Right hindlimb (tissue), 1 donor: ENCODE measurements at places on chromosomes 6 and 20.

GRCh38 chr6:132362442-132363185 is 38.7 kb downstream of the MOXD1 start:
- no peak for DNase-seq

GRCh38 chr6:127118298-127119101 is at the start of gene RSPO3:
Gene RSPO3 (plus strand): TSS chr6:127118671. CDS start chr6:127119193, 522 bp downstream.
- DNase-seq: peak; percentile 85

GRCh38 chr6:6920114-6920986 is 187.4 kb upstream of the RREB1 start:
- no peak for DNase-seq

DNA sequence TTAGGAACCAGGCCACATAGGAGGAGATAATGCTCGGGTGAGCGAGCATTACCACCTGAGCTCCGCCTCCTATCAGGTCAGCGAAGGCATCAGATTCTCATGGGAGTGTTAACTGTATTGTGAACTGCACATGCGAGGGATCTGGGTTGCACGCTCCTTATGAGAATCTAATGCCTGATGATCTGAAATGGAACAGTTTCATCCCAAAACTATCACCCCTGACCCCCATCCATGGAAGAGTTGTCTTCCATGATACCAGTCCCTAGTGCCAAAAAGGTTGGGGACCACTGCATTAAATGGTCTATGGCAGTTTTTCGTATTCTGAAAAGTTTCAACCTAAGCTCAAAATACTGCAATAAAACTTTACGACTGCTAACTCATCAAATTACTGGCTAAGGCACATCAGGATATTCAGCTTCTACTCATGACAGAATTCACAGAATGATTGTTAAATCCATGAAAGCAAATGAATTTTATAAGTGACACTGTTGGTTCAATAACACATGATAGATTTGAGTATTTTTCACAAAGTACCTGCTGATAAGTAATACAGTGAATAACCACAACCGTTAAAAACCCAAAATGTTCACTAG is 25.9 kb downstream of the RNF217 start:
- no peak for DNase-seq

DNA sequence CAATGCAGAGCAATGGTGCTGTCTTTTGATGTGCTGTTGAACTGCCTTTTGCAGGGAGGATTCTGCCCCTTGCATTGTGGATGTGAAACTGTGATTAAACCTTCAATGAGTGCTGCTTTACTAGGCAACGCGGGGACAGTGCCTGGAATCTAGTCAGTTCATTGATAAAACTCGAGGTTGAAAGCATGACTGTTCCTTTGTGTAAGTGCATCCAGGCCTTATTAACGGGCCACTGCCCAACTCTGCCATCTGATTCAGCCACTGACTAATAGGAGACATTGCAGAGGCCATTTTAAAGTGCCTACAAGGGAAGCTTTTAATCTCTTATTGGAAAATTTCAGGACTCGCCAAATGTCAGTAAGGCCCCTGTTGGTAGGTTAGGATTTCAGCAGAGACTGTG is 49.3 kb downstream of the SLC35F1 start:
- DNase-seq: no peak

DNA sequence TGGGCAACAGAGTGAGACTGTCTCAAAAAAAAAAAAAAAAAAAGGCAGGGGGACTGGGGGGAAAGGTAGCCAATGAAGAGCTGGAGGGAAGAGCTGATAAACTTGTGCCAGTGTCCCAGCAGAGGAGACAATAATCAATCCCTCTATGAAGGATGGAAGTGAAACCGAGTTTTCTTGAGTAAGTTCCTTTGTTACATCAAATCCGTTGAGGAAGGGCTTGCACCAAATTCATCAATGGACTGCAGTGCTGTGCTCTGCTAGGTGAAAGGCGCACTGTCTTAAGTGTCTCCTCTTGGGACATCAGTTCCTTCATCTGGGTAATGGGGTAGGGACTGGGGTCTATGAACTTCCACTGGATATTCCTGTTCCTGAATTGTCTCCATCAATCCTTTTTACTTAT is 3.0 kb upstream of the CRIP3 start:
- DNase-seq: no peak

- no peak for DNase-seq
These were observed 286.6 kb downstream of the TENT5A start for GRCh38 chr6:81465859-81466258.

DNA sequence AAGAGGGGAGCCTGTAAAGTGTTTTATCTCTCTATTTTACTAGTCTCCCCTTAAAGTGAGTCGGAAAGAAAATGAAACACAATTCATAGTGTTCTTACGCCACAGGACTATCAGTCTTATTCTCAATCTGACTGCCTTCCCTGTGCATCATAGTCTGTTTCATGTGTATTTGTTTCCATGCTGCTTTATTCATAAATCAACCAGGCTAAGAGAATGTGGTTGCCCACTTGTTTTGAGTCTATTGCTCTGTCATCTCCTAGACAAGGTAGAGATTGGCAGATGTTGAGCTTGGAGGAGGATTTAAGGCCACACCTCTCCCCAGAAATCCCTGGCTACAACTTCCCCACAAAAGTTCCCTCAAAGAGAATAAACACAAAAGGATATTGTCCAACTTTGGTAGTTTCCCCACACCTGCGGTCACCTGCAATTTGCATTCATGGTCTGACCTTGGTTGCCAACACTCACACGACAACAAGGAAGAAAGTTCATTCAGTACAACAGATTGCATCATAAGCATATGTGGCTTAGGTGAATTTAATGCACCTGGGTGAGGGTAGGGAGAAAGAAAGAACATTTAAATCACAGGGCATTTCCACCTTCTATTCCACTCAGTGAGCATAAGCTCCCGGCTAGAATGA is 167.1 kb upstream of the FBXL4 start:
- no peak for DNase-seq

DNA sequence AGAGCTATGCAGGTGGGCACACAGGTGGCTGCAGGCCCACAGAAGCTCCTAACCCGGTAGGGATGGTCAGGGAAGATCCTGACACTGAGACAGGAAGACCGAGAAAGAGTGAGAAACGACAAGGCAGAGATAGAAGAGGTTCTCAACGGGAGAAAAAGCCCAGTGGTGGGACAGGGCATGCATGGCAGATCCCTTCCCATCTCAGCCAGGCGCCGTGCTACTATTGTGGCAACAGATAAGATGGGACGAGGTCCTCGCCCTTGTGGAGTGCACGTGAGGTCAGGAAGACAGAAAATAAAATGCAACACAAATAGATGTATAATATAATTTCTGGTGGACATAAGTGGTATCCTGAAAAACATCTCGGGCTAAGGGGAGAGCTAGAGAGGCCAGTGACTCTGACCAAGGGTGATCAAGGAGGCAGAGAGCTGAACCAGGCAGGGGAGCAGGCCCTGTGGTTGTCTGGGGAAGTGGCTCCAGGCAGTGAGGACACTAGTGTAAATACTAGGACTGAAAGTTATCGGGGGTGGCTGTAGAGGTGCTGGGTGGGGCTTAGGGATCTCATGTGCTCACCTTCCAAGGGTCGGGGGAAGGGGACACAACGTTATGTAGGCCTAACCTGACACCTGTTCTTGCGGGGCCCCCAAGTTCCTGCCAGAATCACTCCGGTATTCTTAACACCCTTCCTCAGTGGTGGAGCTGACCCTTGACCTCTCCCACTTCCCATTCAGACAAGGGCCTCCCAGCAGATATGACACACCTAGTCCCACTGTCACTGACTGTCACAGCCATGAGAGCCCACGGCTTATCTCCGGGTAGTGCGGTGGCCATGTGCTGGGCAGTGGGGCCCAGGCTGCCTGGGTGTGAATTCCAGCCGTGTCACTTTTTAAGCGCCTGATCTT is 1.0 kb downstream of the SRXN1 start:
- no peak for DNase-seq

GRCh38 chr6:28816909-28817807 is 106.6 kb downstream of the TRIM27 start:
- no peak for DNase-seq

DNA sequence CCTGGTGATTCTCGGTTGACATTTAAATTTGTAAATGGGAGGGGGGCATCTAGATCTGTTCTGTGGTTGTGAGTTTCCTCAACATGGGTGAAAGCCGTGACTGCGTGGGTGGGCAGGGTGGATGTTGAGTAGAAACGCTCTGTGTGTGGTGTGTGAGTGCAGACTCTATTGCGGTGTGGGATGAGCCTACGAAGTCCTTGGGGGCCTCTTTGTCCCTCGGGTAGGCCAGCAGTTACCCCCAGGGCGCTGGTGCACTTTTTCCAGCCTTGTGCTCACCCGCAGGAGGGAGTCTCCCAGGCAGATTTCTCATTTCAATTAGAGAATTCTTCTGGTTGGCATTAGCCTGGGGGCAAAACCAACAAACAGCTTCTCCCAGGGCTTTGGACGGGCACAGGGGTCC is 10.6 kb downstream of the TOX2 start:
- no peak for DNase-seq

DNA sequence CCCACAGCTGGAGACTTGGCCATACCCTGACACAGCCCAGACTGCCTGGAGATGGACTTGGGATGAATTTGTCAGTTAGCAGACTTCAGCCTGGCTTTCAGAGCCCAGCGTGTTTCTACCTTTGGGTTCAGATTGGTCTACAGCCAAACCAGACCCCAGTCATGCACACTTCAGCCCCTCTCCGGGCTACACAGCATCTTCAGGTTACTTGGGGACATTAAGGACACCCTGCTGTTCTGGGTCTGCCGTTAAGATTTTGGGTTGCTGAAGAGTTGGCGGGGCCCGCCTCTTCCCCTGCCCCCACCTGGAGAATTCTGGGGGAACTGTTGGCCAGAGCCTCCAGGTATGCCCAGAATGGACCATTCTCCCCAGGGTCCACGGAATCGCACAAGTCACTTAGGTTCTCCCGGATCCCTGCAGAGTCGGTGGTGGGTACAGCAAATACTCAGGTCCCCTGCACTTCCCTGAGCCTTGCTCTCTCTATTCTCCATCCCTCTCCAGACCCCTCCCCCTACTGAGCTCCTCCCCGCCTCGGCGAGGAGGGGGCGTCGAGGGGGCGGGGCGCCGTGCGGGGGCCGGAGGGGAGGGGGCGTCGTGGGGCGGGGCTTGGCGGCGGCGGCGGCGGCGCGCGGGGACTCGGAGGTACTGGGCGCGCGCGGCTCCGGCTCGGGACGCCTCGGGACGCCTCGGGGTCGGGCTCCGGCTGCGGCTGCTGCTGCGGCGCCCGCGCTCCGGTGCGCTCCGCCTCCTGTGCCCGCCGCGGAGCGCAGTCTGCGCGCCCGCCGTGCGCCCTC is at the start of gene PTK7:
TSS of gene PTK7 (plus strand) at position 645 of the 794 bp plus-strand sequence. CDS start 175 bp downstream, outside the sequence.
- DNase-seq: peak; percentile 93

- DNase-seq: no peak
These were observed 60.7 kb upstream of the SYNCRIP start for GRCh38 chr6:85703406-85703805.

DNA sequence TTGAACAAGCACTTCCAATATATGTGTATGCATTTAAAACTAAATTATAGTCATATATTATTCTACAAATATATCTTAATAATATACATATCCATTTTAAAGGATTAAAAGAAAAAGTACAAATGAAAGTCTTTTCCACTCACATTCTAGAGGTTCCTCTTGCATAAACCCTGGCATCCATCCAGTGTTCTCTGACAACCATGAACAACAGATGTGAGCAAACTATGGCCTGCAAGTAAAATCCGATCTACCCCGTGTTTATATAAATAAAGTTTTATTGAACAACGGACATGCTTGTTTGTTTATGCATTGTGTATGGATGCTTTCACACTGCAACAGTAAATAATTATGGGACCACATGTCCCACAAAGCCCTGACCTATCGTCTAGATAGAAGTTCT is 1122.3 kb downstream of the EPHA7 start:
- no peak for DNase-seq

- peak; percentile 53 for DNase-seq
These were observed 246.7 kb downstream of the SOD2 start for GRCh38 chr6:159446340-159446739.

- no peak for DNase-seq
These were observed 38.1 kb downstream of the TIAM2 start for GRCh38 chr6:155033021-155033791.

DNA sequence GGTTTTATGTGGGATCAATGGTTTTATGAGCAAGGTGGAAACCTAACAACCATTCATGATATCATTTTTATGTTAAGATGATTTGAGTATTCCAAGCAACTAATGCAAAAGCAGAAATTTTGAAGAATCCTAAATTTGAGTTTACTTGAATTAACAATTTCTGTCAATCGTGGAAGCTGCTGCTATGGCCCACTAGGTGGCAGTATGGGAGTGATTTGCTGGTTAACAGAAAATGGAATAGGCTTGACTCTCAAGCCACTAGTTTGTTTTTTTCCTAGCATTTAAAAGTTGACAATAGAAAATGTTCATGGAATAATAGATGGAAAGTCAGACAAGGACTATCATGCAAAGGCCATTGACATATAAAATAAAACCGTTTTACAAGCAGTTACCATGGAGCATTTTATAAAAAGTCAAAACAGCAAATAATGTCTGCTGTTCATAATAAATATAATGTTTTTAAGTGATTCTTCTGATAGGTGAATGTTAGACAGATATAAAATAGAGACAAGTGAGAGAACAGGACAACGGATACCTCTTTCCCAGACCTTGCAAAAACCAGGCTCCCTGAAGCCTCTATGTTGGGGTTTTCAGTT is 43.0 kb upstream of the TMEM200A start:
- no peak for DNase-seq

GRCh38 chr6:132598473-132598872 is 8.9 kb upstream of the TAAR5 start:
- no peak for DNase-seq

- DNase-seq: no peak
These were observed 174.5 kb downstream of the CD83 start for GRCh38 chr6:14292119-14292518.

DNA sequence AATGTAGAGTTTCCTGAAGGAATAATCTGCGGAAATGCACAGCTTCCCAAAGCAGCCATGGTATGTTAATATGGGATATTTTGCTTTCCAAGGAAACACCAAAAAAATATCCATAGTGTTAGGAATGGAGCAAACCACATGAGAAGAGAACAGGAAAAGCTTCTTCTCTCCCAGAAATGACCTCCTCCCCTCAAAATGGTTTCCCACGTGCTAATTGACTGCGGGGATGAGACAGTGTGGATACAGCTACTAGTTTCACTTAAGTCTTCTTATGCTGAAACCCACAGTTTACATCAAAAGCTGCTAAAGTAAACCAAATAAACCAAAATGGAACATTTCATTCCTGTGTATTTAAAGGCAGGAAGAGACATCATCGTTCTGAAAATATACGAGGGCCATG is 69.4 kb downstream of the FYN start:
- peak; percentile 64 for DNase-seq

GRCh38 chr6:125910527-125910926 is 46.0 kb upstream of the HINT3 start:
- DNase-seq: no peak

GRCh38 chr6:134217105-134217797 is 100.7 kb downstream of the SGK1 start:
- DNase-seq: no peak

- no peak for DNase-seq
These were observed 55.7 kb upstream of the TNFAIP3 start for GRCh38 chr6:137811121-137811915.

DNA sequence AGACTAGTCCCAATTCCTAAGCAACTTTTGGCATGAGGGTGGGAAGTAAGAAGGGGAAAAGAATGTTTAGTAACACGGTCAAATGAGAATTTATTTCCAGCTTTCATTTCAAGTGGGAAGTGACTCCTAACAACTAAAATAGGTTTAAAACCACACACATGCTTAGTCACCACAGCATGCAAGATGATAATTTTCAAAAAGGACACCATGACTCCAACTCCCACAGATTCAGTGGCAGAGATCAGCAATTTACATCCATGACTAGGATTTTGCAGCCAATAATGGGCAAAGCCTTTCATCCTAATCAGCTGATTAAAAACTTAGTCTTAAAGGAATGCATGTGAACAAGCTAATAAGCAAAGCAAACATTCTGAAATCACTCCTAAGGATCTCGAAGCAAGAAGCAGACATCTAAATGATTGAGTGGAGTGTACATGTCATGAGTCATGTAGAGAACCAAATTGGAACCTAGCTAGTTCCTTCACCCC is 48.1 kb upstream of the GCLC start:
- DNase-seq: no peak
